ENCODE measurements at places on chromosomes 2 and 18.
A peak's percentile ranks its signal among the peaks of the same experiment; 100 is the strongest.

GRCh38 chr18:67367540-67367939 is 149.0 kb downstream of the DSEL start:
- DNase-seq = no peak

- no peak for DNase-seq
Measured at GRCh38 chr2:112639936-112640335, 5.8 kb upstream of the SLC20A1 start.

DNA sequence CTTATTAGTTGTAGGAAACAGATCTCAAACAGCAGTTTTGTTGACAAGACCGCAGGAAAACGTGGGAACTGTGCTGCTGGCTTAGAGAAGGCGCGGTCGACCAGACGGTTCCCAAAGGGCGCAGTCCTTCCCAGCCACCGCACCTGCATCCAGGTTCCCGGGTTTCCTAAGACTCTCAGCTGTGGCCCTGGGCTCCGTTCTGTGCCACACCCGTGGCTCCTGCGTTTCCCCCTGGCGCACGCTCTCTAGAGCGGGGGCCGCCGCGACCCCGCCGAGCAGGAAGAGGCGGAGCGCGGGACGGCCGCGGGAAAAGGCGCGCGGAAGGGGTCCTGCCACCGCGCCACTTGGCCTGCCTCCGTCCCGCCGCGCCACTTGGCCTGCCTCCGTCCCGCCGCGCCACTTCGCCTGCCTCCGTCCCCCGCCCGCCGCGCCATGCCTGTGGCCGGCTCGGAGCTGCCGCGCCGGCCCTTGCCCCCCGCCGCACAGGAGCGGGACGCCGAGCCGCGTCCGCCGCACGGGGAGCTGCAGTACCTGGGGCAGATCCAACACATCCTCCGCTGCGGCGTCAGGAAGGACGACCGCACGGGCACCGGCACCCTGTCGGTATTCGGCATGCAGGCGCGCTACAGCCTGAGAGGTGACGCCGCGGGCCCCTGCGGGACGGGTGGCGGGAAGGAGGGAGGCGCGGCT is at the start of gene TYMS:
TYMS (plus strand) TSS at position 343 of the 690 bp plus-strand sequence; CDS start at position 433, 90 bp downstream.
- DNase-seq = peak; percentile 83

DNA sequence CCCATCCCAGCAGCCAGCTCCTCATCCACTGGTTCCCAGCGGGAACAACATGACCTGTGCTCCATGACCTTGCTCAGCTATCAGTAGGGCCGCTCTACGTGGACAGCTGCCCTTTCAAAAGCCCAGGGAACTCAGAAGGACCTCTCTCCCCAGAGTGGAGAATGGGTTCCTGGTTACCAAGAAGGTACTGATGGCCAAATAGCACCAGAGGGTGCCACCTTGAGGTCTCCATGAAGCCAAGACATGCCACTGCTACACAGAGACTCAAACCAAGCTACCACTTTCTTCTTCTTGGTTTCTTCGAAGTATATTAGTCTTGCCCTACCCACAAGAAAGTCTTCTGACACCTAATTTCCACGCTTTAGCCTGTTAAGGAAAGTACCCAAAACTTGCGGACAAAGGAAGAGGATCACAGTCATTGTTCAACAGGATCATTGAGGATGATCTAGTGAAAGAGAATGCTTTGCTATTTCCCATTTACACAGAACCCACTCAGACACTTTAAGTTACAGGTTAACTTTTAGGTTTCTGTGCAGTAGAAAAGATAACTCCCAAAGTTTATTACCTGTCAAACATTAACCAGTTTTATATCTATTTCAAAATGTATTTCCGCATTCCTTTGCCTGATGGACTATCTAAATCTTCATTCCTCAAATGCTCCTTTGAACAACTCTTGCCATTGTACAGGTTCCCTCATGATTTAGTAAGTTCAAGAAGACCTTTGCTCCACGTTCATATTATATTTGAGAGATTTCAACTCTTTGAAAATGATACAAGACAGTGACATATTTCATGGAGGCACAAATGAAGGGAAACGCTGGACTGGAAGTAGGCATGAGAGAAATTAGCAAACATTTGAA is 102.2 kb downstream of the ALPK2 start:
- no peak for DNase-seq

DNA sequence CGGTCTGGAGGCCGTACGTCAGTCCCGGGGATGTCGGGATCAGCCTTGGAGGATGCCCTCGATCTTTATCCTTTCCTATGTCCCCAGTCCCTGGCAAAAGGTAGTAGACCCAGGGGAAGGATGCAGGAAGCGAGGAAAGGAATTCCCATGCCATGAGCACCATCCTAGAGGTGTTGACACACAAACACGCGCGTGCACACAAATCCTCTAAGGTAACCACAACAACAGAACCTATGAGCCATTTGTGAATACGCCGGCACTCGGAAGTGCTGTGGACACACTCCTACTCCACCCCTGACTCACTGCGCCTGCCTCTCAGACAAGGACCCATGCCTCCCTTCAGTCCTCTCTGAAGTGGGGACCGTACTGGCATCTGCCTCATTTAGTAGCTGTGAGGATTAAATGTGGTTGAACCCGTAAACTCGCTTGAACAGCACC is 11.3 kb upstream of the MLPH start:
- DNase-seq = peak; percentile 53

DNA sequence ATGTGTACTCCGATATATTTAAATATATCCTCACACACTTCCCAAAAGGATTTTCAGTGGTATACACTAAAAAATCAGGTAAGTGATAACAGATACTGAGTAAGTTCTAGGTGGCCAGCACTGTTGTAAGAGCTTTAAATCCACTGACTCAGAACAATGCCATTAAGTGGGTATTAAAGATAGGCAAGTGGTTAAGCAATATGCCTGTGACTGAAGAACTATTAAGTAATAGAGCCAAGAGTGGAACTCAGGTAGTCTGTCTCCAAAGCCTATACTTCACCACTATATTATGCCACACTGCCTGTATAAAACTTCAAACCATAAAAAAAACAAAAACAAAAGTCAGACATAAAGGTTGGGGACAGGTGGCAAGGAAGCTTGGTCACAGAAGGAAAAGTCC is 37.2 kb downstream of the THUMPD2 start:
- DNase-seq = no peak

- no peak for DNase-seq
Measured at GRCh38 chr2:231012463-231012862, 16.5 kb downstream of the SPATA3 start.

- DNase-seq = no peak
Measured at GRCh38 chr2:48129293-48129950, 223.1 kb upstream of the FBXO11 start.

- DNase-seq = no peak
Measured at GRCh38 chr18:76889091-76889699, 66.8 kb downstream of the ZNF236 start.

DNA sequence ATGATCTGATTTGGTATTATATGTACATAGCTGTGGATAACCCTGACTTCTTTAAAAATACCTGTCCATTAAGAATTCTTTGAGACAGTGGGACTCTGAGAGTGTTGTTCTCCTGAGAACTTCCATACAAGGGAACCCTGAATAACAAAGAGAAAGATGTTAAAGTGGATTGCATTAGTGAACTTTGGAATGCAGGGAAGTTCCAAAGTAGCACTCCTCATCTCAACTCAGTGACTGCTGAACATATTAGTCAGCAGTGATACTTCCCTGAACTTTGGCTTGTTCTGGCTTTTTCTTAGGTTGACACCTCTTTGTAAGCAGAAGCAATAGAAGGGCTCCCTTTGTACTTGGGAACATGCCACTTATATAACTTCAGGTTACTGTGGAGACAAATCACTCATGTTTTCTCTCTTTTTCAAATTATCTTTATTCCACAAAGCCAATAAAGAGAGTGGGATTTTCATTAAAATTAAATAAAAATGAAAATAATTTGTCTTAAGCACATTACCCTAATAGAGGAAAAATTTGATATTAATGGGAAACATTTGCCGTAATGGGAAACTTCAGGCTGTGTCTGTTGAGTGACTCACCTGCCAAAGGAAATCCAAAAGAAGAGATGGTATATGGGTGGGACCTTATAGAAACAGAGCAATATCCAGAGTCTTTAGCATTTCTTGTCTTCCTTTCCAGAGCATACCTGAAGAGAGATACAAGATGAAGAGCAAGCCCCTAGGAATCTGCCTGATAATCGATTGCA is 33.3 kb downstream of the CFLAR start:
- peak; percentile 27 for DNase-seq

DNA sequence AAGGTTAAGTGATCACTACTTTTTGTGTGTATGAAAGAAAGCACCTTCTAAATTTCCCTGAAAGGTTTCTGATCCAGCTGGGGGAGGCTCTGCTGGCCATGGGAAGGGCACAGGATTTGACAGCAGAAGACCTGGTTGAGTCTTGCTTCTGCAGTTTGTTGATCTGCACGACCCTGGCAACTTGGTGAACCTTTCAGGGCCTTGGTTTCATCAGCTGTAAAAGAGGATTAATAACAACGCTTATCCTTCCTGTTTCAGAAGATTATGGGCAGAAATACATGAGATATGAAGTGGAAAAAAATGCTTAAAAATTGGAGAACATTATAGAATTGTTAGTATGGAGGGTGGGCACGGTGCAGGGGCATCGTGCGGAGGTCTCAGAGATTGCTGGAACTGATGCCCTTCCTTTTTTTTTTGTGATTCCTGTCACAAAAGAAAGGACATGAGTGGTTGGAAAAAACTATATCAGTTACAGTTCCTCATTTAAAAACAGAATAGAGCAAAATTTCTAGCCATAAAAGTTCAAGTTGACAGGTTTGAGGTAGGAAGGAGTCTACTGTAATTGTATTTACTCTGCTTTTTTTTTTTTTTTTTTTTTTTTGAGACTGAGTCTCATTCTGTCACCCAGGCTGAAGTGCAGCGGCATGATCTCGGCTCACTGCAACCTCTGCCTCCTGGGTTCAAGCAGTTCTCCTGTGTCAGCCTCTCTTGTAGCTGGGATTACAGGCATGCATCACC is 47.4 kb downstream of the MFSD6 start:
- DNase-seq = no peak

GRCh38 chr2:86779971-86780370 is 10.7 kb downstream of the CD8A start:
- DNase-seq = no peak

- no peak for DNase-seq
Measured at GRCh38 chr2:121038431-121038830, 246.6 kb downstream of the TFCP2L1 start.

- DNase-seq = no peak
Measured at GRCh38 chr18:30527917-30528316, 514.6 kb downstream of the DSC3 start.

DNA sequence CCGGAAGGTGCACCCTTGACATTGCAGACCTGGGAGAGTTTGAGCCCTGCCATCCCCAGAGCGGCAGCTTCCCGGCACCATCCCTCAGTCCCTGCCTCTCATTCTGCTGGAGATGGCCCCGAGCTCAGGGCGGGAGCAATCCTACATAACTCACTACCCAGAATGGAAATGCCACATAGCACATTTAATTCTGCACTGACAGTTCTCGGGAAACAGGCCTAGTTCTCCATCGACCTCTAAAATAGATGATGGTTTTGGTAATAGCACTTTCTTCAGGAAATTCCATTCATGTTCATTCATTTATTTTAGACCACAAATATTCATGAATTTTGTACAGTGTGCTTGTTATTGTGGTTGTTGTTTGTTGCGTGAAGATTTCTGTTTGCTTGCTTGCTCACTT is 92.9 kb upstream of the SLC14A2 start:
- no peak for DNase-seq

GRCh38 chr18:3420919-3421279 is 29.1 kb upstream of the TGIF1 start:
- DNase-seq = no peak

- no peak for DNase-seq
Measured at GRCh38 chr2:53575721-53576124, 191.9 kb upstream of the CHAC2 start.

- peak; percentile 76 for DNase-seq
Measured at GRCh38 chr2:233404222-233404621, 49.9 kb downstream of the DGKD start.

- no peak for DNase-seq
Measured at GRCh38 chr2:172351586-172351985, 75.8 kb upstream of the ITGA6 start.

GRCh38 chr2:95043300-95044093 is 18.0 kb downstream of the MAL start:
- DNase-seq = peak; percentile 33

DNA sequence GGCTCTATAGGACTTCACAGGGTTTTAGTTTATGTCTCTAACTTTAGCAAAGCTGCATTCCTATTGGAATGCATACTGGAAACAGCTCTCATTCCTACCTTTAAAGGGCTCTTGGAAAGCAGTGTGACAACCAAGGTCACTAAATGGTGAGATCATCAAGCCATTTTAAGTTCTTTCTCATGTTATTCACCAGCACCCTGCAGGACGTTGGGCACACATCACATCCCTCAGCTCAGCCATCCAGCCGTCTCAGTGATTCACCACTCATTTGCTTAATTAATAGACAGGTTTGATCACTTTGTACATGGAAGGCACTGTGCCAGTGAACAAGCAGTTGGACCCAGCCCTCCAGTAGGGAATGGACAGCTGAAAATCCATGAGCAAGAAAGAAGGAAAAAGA is 32.2 kb upstream of the RBM44 start:
- DNase-seq = peak; percentile 60

DNA sequence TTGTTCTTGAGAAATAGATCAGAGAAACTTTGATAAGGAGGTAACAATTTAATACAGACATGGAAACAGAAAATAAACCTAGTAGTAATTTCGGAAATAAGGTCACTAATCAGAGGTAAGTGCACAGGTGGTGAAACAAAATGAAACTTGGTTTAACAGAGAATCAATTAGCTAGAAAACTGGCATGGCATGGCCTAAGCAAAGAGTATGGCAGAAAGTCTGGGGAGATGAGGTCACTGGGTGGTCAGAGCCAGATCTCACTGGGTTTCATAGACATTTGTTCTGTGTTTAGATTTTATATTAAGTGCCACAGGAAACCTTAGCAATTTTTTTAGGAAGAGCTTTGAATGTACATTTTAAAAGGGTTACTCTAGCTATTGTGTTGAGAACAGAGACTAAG is 1216.0 kb upstream of the PIK3C3 start:
- DNase-seq = no peak

- DNase-seq = peak; percentile 85
Measured at GRCh38 chr2:26184555-26185303, 11.8 kb downstream of the GAREM2 start.

- DNase-seq = peak; percentile 55
Measured at GRCh38 chr2:32752952-32753351, 125.1 kb downstream of the TTC27 start.

- no peak for DNase-seq
Measured at GRCh38 chr2:24611631-24612030, 120.6 kb downstream of the NCOA1 start.

DNA sequence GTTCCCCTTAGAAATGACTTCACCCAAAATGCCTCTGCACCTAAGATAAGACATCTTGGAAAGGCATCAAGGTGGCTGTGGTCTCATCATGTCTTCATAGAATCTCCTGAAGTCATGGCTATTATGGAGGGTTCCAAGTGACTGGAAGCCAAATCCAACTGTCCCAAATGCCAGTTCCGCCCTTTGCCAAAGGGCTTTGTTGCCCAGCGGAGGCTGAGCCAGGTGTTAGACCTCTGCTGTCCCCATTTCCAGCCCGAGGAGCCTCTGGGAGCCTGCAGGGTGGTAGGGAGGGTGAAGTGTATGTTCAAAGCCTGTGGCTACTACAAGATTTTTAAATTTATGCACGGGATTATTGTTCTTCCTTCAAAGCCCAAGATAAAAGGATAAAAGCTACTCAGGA is 25.7 kb downstream of the RHOB start:
- no peak for DNase-seq

- no peak for DNase-seq
Measured at GRCh38 chr2:174246944-174247381, 1.4 kb downstream of the OLA1 start.

- no peak for DNase-seq
Measured at GRCh38 chr2:62586981-62587380, 81.0 kb upstream of the TMEM17 start.
